ENCODE measurements at places on chromosomes 13 and 19.

DNA sequence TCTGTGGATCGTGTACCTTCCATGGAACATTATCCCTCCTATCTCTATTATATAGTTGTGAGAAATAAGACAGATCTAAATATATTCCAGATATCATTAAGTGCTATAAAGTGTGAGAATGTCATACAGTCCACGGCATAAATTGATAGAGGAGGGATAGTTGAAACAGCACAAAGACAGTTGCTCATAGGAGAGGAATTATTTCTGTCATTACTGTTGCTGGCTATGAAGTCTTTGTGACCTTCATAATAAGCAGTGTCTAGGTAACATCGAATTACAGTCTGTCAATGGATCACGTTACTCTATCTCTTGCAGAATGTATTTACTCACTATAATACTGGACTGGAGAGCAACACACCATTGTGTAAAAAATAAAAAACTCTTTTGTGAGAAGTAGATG, 671.5 kb upstream of the PCDH20 start:
- DNase-seq = no peak

- no peak for DNase-seq
These were observed 53.0 kb downstream of the ARHGEF7 start for GRCh38 chr13:111168107-111168506.

- DNase-seq = no peak
These were observed 190.1 kb downstream of the KLF5 start for GRCh38 chr13:73248711-73249580.

DNA sequence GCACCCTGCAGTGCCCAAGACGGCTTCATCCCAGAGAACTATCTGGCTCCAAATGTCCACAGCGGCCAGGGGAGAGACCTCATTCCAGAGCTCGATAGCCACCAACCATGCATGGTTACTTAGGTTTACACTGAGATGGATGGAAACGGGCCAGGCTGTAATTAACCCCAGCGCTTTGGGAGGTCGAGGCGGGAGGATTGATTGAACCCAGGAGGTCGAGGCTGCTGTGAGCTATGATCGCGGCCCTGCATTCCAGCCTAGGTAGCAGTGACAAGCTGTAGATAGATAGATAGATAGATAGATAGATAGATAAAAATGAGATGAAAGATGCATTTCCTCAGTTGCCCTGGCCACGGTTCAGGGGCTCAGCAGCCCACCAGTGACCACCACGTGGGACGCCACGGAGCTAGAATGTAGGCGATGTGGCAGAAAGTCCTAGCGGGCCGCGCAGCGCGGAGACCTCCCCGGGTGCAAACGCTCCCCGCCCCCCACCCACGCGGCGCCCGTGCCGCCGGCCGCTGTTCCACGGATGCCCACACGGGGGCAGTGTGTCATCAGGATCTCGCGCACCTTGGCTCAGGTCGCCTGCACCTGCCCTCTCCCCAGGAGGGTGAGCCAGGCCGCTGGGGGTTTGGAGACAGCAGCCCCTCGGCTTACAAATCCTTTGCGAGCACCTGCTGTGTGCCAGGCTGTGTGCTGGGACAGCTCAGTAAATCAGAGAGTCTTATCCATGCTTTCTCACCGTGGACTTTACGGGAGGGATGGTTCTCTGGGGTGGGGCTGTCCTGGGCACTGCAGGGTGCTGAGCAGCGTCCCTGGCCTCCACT, 13.5 kb upstream of the TLE5 start:
- DNase-seq = peak; percentile 79

- no peak for DNase-seq
These were observed 1.0 kb upstream of the GTF2F1 start for GRCh38 chr19:6393983-6394412.

GRCh38 chr13:30030141-30030750, 179.8 kb upstream of the UBL3 start:
- no peak for DNase-seq

GRCh38 chr13:100675661-100676129, 1.1 kb upstream of the TMTC4 start:
- DNase-seq = peak; percentile 12

- DNase-seq = peak; percentile 24
These were observed at the start of gene CSNK1G2 for GRCh38 chr19:1941146-1942077. Gene CSNK1G2, plus strand, starts transcription at chr19:1941172. Its CDS starts 28,601 bp downstream, at chr19:1969773.

- DNase-seq = peak; percentile 73
These were observed 6.8 kb upstream of the CARM1 start for GRCh38 chr19:10864538-10864899.

GRCh38 chr19:45670670-45671453, 2.8 kb downstream of the GIPR start:
- no peak for DNase-seq

DNA sequence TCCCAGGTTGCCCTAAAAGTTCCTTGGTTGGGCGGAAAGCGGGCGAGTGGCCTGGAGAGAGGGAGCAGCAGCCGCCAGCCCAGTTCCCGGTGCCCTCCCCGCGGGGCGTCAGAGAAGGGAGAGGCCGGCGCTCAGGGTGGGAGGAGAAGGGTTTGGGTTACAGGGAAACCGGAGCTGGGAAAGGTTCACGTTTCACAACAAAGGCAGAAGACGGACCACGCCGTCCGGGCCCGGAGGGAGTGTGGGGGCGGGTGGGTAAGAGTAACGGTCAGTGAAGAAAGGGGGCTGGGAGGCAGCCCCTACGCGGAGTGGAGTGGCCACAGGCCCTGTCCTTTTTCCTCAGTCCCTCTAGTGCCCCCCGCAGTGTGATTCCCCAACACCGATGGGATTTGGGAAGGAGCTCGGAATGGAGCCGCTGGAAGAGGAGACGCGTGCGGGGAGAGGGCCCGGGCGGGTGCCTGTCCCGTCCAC, 1.6 kb downstream of the SIX5 start:
- DNase-seq = no peak

DNA sequence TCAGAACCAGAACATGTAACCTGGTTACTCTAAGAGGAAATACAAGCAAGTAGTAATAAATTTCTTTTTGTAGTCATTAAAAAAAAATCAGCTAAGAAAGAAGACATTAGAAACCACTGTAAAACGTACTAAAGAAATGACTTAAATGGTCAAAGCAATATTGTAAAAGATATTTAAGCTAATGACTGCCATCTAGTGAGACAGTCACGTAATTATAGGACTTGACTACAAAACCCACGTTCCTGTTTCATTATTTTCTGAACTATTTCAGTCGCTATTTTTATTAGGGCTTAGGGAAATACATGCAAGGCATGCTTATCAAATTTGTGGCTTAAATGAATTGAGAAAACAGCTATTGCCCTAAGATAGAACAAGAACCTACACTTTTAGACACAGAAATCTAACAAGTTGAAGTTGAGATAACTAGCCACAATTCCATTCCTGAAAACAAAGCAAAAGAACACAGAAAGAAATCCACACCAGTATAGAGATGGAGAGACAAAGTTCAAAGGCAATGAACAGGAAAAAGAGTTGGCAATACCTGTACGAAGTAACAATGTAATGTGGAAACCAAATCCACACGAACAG, 17.9 kb downstream of the ALG5 start:
- no peak for DNase-seq

DNA sequence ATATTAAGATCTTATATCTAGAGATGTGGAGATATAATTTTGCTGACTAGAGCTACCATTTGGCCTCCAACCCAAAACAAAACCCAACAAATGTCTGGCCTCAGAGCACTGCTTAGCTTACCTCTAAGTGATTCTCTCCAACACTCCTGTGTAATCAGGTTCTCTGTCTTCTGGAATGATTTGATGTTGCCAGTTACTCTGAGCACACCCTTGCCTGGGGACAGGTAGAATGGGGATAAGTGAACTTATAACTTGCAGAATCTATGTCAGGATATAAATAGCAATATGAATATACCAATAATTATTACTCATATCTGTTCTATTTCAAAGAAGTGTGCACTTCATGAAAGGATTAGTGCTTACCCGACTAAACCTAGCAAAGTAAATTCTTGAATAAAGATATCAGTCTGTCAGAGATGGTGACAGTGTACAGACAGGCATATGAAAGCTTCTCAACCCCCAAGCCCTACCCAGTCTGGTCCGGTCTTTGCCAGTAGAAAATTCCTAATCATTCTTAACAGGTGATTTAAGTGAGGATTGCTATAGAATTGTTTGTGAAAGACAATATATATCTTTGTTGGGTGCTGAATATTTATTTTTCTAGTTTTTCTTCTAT, 33.0 kb downstream of the ZAR1L start:
- DNase-seq = no peak

- DNase-seq = peak; percentile 59
These were observed 32.0 kb upstream of the EPHX3 start for GRCh38 chr19:15264061-15264932.

Data from naive thymus-derived CD4-positive, alpha-beta T cell (primary cell).